ENCODE measurements at places on chromosomes 4 and X. TPM values are rescaled to one million over a fixed set of nuclear protein-coding genes. Genes with fewer than 3 reads are reported as not detected.
A peak's percentile ranks its signal among the peaks of the same experiment; 100 is the strongest.

The SLC10A7 gene
- 4.5 TPM for total RNA-seq

The GCNA gene
- total RNA-seq = 1.5 TPM

DNA sequence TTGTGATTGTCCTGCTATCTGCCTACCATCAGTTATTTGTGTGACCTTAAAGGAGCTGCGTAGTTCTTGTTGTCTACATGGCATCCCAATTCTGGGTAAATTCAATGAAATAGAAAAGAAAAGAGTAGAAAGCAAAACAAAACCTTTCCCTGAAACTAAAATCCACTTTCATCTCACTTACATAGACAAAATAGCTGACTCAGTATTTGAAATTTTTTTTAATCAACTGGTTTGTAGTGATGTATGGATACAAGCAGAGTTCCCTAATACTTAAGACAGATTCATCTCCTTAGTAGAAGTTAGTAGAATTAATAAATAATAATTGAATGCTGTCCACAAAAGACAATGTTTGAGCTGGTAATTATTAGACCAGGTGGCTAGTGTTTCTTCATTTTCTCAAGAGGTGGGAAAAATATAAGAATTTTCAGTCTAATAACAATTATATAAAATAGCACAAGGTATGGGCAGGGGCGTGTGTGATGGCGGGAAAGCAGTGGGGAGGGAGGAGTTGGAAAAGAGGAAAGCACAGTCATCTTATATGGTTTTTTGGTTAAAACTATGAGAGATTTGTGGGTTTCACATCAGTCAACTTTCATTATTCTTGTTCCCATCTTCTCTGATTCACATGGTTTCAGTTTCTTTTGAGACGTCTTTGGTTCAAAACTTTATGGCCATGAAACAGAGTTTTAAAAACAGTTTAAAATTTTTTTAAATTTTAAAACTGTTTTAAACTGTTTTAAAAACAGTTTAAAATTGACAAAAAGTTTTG lies 275.2 kb downstream of the SPRY1 start:
- no peak for DNase-seq

- no peak for DNase-seq
Measured at GRCh38 chr4:91212211-91212610, 1085.0 kb downstream of the CCSER1 start.

- no peak for DNase-seq
Measured at GRCh38 chrX:115030625-115031024, 13.2 kb upstream of the IL13RA2 start.

DNA sequence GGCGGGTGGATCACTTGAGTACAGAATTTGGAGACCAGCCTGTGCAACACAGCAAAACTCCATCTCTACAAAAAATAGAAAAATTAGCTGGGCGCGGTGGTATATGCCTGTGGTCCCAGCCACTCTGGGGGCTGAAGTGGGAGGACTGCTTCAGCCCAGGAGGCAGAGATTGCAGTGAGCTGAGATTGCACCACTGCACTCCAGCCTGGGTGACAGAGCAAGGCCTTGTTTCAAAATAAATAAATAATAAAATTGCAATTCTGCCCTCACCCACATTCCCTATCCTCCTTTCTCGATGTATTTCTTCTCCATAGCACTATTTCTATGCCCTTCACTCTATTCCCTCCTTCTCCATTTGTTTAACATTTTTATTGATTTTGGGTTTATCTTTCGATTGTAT lies 8.7 kb upstream of the SLAIN2 start:
- DNase-seq = no peak

The SLC39A8 gene
- total RNA-seq = 5.0 TPM

- DNase-seq = peak; percentile 33
Measured at GRCh38 chr4:147037069-147037468, 91.4 kb upstream of the TTC29 start.

DNA sequence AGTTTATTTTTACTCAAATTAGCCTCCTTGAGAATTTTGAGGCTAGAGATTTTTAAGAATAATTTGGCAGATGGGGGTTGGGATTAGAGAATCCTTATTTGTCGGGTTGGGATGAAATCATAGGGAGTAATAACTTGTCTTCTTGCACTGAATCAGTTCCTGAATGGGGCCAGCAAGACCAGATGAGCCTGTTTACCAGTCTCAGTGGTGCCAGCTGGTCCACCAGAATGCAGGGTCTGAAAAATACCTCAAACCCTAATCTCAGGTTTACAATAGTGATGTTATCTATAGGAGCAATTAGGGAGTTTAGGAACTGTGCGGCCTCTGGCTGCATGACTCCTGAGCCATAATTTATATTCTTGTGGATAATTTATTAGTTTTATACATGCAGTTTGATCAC lies 705.9 kb upstream of the AGA start:
- DNase-seq = no peak

The GBA3 gene
- total RNA-seq = not detected

DNA sequence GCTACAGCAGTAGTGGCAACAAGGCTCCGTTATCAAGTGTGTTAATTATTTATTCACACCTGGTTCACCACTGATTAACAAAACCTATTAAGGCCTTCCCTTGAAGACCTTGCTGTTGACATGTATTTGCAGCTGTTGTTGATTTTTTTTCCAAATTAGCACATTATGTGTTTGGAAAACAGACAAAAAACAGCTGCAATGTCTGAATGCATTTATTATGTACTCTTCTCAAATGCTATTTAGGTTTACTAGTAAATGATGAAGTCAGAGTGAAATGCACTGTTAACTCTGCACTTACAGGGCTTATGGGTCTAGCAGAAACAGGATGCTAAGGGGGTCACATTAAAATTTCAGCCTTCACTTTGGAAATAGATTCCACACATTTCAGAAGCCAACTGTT lies 99.5 kb upstream of the PCDH7 start:
- DNase-seq = no peak

- DNase-seq = no peak
Measured at GRCh38 chr4:189279188-189279587, 661.5 kb upstream of the FRG1 start.

GRCh38 chr4:81737865-81738559 lies 266.3 kb upstream of the RASGEF1B start:
- DNase-seq = no peak

- no peak for DNase-seq
Measured at GRCh38 chr4:163680386-163681098, 186.1 kb downstream of the TMA16 start.

DNA sequence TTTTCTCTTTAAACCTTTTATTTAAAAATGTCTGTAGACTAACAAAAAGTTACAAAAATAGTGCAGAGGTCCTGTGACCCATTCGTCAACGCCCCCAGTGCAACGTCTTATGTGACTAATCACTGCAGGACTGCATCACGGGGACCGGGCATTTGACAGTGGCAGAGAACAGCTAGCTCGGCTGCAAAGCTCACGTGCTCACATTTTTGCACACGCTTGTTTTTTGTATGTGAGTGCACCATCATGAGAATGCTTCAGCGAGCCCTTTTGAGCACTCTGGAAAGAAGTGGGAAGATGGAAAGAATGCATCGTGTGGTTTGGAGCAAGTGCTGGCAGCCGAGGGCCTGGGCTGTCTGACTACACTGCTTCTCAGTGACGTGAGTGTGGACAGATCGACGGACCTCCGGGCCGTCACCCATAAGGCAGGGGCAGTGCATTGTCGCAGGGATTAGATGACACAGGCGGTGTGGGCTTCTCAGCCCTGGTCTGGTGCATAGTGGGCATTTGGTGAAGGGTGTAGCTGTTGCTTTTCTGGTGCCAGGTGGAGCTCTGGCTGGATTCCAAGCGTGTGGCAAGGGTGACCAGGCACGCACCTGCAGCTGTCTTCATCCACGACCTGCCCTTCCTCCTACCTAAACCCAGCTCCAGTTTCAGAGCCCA lies 17.7 kb downstream of the SPON2 start:
- no peak for DNase-seq

DNA sequence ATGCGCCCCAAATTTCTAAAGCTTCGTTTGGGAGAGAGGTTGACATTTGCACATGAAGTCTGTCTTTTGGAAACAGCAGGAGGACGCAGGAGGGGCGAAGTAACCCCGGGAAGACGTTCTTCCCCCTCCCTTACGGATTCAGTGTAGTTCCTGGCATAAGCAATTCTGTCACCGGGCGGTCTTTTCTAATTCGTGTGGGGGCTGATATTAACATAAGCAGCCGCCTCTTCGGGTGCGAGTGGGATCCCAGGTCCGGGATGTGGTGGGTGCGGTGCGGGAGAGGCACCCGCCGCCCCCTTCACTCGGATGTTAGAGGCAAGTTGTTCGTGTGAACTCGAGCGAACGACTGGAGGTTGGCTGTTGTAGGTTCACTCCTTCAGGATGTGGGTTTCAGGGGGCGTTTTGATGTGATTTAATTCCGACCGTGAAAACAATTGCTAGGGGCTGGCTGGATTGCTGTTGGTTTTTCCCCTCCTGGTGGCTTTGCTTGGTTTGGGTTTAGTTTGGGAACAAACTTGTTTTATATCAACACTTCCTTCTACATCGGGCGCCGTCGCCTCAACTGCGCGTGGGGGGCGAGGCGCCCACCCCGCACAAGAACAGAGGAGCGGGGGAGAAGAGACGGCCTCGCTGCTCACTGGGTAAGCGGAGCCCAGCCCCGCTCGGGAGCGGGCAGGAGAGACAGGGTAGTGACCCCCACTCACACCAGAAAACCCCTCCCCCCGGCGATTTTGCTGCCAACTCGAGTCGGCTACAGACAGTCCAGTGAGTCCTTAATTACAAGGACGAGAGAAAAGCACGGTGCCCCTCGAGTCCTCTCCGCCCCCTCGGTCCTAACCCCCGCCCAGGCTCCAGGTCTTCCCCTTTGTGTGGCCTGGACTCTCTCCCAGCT lies 2.9 kb upstream of the LEF1 start:
- no peak for DNase-seq

DNA sequence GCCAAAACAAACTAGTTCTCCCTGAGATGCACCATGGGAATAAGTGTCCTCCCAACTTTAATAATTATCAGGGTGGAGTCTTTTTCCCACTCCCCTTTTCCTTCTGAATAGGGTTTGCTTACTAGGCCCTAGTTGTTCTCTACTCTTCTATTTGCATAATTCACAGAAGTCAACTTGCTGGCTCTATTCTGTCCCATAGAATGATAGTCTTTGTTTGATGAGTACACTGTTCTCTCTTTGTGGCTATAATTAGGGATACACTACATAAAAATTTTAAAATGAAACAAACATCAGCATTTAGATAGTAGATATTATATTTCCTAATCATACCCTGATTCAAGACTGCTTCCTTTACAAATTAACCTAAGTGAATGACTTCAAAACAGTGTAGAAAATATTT lies 10.3 kb downstream of the PDHA2 start:
- DNase-seq = no peak

DNA sequence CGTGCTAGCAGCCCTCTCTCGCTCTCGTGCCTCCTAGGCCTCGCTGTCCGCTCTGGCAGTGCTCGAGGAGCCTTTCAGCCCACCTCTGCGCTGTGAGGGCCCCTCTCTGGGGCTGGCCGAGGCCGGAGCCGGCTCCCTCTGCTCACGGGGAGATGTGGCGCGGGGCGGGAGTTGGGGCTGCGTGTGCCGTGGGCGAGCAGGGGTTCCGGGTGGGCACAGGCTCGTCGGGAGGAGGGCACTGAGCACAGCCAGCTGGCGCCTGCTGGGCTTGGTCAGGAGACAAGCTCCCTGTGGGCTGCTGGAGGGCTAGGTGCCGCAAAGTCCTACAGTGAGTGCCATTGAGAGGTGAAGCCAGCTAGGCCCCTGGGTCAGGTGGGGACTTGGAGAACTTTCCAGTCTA lies 994.5 kb downstream of the C4orf33 start:
- DNase-seq = no peak

The XG gene
- 0.32 TPM for total RNA-seq

DNA sequence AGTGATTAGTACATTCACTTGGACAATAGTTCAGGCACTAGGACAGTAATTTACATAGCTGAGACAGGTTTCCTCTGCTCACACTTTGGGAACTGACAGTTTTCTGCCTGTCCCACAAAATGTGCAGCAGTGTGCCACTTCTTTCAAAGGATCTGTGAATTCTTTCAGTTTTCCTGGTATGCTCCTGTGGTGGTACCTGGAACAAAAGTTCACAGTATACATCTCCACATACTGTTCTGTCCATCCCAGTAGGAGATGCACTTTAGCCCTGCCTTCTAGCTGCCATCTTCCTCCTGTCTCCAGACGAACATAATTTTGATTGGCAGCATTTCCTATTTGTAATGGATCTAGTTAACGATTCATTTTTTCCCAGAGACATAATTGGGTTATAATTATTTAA lies 360.8 kb upstream of the CXorf51B start:
- no peak for DNase-seq

- no peak for DNase-seq
Measured at GRCh38 chr4:158322109-158322508, 111.8 kb downstream of the TMEM144 start.

GRCh38 chr4:27318740-27319139 lies 458.1 kb downstream of the STIM2 start:
- peak; percentile 28 for DNase-seq

DNA sequence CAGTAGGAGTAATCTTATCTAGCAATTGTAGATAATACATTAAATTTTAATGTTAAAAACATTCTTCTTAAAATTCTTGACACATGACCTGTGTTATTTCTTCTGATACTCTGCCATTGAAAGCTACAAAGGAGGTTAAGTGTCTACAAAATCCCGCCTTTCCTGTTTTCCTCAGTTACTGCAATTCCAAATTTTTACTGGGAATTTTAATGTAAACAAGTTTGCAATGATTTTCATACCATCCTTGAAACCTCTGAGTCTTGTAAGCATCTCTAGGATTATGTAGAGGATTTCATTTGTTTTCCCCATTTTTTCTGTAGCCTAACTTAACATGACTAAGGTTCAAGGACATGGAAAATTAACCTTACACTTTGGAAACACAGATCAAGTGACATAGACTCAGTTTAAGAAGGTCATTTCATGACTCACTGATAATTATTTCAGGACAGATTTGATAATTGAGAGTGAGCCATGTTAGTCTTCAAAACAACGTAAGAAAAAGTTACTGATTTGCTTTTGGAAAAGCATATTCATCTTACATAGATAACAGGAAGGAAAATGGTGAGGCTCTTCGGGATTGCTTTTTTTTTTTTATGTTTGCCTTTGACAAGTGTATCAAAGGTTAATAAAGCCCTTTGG lies 39.6 kb upstream of the PDLIM5 start:
- no peak for DNase-seq

All from left ventricle myocardium superior (tissue), 1 donor.